Activated naive CD4-positive, alpha-beta T cell (primary cell): ENCODE measurements at places on chromosomes 6 and 20.

DNA sequence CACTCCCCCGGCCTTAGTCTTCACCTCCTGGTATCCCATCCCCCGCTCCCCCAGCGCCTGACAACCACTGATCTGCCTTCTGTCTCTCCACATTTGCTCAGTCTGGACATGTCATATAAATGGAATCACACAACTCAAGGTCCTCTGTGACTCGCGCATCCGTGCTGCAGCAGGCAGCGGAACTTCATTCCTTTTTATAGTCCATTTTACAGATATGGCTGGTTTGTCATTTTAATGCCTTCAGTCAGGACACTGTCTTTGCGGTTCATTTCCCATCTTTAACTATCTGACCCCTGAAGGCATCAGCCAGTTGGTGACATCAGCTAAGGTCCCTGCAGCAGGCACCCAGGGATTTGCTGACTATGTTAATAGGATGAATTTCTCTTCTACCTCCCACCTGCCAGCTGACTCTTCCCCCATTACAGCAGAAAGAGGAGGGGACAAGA lies 125.7 kb downstream of the ZMYND8 start:
- DNase-seq: no peak

GRCh38 chr6:163346497-163346961 lies 68.0 kb upstream of the QKI start:
- no peak for DNase-seq

- DNase-seq: no peak
Observed at GRCh38 chr6:56890683-56891429, 64.1 kb upstream of the BEND6 start.

DNA sequence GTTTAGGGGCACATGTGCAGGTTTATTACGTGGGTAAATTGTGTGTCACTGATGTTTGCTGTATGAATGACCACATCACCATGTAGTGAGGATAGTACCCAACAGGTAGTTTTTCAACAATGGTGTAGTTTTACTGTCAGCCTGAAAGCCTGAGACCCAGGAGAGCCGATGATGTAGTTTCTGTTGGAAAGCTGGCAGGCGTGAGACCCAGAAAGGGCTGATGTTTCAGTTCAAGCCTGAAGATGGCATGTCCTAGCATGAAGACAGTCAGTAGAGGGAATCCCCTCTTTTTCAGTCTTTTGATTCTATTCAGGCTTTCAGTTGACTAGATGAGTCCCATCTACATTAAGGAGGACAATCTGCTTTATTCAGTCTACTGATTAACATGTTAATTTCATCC lies 96.7 kb downstream of the KLHL32 start:
- DNase-seq: no peak
